Subcutaneous adipose tissue (tissue), 4 donors: ENCODE measurements at places on chromosomes 3 and 15. TPM values are rescaled to one million over a fixed set of nuclear protein-coding genes. Genes with fewer than 3 reads are reported as not detected.

Gene VGLL3
- 77.1 TPM for total RNA-seq

Gene ERICH6
- not detected for total RNA-seq

Gene NEK4
- 9.0 TPM for total RNA-seq

Gene OSTN
- total RNA-seq: not detected

Gene PXK
- 27.7 TPM for total RNA-seq

Gene SLC12A8
- total RNA-seq: not detected

Gene MED12L
- under 0.01 TPM for total RNA-seq

Gene SAMD7
- total RNA-seq: not detected

Gene SELENOK
- 34.7 TPM for total RNA-seq

Gene NR2E3
- not detected for total RNA-seq
